ENCODE measurements at places on chromosomes 12 and 14.

GRCh38 chr14:30385925-30386324 lies 173.0 kb upstream of the G2E3 start:
- DNase-seq: no peak

DNA sequence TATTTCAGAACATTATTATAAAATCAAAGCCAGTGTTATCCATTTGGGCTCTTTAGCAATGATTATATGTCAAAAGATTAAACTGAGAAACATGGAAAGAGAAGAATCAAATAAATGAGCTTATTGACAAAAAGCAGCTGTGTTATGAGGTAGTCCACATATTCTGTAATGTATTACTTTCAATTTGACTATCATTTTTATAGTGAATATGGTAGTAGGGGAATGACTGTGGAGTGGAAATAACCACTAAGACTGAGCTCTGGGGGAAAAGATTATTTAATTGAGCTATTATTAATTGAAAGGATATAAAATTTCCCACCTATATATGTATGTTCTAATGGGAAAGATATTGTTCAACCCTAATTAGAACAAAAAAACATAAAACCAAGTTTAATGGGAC lies 381.3 kb downstream of the TMTC2 start:
- no peak for DNase-seq

DNA sequence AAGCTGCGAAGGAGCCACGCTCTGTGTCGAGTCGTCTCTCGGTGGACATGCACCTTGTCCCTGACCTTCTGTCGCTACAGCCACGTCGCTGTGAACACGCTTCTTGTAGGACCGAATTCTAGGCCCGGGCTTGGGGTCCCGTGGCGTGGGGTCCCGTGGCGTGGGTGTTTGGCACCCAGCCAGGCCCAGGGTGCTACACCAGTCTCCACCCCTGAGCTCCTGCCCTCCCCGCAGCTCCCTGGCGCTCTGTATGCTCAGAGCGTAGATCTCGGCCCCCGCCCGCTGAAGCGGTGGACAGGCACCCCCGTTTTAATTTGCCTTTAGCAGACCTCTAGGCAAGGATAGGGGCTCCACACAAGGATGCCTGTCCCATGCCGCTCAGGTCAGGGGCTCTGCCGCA lies 16.5 kb downstream of the MMP17 start:
- no peak for DNase-seq

- no peak for DNase-seq
Measured at GRCh38 chr14:61287196-61287595, 6.1 kb upstream of the TMEM30B start.

DNA sequence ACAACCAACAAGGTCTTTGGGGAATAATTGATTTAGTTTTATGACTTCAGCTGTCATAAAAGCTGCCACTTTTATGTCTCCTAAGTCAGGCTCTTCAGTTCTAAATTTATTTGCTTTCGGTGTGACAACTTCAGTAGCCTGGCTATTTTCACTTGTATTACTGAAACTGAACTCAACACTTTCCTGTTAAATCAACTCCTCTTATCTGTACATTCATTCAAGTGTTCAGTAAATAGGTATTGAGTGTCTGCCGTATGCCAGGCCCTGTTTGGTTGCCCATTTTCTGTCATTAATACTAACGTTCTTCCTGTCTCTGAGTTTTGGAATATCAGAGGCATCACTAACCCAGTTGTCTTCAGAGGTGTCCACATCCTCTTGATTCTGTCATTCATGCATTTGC lies 7.5 kb downstream of the UTP20 start:
- no peak for DNase-seq

DNA sequence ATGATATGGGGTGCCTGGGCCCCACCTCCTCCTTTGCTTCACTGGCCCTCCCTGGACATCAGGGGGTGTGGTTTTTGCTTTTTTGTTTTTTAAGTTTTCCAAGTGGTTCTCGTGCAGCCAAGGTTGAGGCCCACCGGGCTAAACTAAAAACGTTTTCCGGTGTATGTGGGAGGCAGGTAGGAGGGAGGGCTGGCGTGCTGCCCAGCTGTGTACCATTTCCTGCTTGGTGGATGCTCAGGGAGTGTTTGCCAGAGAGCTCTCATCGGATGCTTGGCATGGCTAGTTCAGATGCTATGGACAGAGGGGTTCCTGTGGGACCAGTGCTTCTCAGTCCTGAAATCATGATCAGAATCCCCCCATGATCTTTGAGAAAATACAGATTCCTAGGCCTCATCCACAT lies 246.4 kb downstream of the CACNA1C start:
- DNase-seq: no peak

DNA sequence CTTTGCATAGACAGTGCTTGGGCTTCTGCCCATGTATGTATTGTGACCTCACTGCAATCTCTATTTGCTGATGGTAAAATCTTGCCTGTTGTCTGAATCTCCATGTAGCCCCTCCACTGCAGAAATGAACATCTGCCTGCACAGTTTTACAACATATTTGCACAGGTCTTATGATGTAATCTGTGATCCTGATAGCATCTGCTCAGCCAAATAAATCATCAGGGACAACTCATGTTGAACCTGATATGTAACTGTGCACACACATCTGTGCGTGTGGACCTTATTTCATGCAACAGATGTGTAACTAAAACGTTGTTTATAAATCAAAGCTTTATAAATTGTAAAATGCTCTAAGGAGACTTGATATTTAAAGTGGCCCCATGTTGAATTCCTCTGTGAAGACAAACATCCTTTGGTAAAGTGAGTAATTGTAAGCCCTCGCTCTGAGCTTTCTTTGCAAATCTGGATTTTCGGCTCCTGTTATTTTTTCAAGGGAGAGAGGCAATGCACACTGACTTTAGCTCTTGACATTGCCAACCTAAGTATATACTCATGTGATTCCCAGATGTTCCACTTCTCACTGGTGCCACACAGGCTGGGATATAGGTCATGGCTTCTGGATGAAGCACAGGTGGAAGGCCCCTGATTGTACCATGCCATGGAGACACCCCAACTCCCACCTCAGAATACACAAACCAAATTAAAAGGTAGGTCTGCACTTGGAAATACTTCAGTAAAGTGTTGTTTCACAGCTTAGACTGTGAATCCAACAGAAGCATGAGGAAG lies 371.3 kb downstream of the GRIN2B start:
- DNase-seq: no peak

DNA sequence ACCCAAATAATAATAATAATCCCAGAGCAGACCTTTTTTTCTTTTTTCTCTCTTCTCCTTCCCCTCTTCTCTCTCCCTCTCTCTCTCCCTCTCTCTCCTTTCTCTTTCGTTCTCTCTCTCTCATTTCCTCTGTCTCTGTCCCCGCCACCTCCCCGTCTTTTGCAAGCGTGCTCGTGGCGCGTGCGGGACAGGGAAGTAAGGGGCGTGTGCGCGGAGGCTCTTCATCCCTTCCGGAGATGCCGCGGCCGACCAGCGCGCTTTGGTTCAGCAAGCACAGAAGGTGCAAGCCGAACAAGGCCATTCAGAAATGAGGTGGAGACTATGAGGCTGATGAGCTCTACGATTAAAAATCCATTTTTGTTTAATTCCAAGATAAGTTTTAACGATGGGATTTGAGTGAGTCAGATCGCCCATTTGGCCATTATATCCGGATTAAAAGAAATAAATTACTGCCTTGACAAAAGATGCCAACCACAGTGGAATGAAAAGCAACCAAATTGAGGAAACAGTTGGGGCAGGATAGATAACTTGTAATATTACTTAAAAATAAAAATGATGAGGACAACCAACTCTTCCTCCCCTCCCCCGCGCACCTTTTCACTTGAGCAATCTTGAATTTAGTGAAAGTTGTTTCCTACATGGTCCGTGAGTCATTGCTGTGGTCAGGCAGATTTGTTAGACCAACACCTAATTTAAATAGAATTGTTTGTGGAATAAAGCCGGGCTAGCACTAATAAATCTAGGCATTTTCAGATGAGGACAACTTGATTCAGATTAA lies 1.2 kb upstream of the AMIGO2 start:
- peak; percentile 49 for DNase-seq

GRCh38 chr12:115370650-115371049 lies 686.7 kb upstream of the TBX3 start:
- no peak for DNase-seq

DNA sequence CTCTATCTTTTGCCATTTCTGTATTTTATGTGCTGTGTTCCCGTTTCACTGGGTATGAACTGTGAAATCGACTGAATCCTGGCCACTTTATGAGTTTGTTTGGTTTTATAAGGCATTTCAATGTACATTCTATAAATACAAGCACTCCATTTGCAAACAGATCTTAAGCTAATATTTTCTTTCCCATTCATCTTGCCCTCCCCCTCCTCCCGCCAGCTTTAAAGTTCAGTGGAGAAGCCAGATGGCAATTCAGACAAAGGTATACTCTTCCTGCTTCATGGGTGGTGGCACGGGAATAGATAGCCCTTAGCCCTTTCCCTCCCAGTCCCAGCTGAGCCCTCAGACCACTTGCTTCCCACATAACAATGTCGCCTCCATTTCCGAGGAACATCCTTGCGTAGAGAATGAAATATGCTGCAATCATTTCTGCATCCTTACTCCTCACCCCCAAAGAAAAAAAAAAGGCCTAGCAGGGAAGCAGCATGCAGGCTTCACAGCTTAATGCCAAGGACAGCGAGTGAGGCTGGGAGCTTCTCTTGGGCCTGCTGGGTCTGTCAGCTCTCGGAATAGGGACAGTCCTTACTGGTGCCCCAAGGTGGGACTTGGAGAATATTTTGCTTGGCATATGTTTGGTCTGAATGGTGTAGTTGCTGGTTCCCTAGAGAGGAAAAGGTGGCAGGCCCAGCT lies 52.8 kb upstream of the SRSF5 start:
- DNase-seq: no peak

GRCh38 chr12:123533672-123534643 lies at the start of gene RILPL1:
Gene RILPL1 (minus strand): TSS chr12:123533719. CDS start chr12:123533482, 237 bp downstream.
- DNase-seq: peak; percentile 23

DNA sequence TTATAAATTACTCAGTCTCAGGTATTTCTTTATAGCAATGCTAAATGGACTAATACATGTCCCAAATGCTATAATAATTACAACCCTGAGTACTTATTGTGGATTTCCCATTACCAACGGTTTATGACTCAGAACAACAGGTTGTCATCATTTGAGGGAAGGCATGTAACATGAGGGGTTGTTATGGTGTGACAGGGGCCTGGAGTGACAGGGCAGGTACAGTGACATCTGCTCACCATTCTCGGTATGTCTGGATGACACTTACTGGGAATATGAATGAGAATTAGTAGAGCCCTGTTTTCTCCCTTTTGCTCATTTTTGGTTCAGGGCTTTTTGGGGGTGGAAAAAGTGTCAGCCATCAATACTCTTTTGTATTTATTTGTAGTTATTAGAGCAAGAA lies 36.2 kb upstream of the FERMT2 start:
- DNase-seq: no peak

DNA sequence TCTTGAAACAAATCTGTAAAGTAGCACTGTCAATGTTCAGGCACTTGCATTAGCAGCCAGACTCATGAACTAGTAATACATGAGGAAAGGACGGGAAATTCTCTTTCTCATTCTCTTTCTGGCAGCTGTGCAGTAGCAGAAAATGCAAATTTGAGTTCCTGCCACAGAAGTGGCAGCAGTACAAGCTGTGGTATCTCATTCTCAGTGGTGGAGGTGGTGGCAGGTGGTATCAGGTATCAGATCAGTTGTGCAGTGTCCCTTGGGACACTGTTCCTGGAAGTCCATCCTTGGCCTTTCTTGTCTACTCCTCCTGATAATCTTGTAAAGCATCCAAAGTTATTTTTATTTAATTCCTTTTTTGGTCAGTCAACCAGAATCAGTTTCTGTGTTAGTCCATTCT lies 103.0 kb downstream of the C12orf42 start:
- no peak for DNase-seq

- DNase-seq: no peak
Measured at GRCh38 chr14:37946819-37947218, 260.9 kb upstream of the SSTR1 start.

DNA sequence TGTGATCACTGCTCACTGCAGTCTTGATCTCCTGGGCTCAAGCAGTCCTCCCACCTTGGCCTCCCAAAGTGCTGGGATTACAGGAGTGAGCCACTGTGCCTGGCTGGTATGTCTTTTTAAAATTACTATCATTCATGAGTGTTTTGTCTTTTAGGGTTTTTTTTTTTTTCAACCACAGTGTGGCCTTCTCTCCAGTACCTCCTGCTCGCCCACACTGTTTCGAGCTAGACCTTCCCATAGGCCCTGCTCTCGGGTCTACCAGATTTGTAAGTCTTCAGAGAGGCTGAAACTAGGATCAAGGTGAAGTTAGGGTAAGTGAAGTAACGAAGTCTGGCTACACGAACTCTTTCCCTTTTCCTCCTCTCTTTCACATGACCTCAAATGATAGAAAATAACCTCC lies 1.5 kb downstream of the BIN2 start:
- no peak for DNase-seq

DNA sequence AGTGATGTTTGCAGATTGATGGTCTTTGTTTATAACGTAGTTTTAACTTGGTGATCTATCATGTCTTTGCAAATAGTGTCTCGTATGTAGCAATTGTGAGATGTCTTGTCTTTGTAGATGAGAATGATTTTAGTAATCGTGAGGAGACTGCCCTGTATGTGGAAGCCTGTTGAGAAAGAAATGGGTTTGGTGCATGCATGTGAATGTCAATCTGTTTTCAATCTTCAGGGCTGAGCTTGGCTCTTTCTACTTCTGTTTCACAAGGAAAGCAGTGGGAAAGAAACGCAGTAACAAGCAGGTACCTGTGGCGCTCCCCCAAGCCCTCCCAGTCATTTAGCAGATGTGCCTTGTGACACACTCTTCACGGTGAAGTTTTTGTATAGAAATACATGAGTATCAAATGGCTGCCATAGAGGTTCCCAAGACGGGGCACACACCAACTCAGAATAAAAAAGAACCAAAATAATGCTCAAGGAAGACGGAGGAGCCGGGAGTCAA lies 342.8 kb upstream of the DDHD1 start:
- no peak for DNase-seq

DNA sequence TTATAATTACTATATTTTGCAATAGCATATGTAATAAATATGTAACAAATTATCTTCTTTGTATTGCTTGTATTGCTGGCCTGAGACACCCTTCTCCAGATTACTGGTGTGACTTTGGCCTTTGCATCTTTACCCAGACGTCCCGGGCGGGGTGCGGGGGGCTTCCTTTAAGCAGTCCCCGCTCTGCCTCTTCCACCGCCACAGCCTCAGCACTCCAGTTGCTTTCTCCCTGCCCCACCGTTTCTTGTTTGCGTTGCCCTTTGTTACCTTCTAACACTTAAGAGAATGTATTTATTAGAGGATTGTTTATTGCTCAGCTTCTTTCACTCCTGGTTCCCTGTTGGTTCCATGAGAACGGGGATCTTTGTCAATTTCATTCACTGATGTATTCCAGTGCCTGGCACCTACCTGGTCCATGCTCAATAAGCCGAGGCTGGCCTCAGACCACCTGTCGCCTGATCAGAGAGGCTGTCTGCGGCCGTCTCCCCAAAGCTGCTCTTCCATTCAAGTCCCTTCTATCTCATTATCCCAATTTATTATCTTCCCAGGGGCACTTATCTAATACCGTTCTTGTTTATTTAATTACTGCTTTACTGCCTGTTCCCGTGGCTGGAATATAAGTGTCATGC lies 100.5 kb upstream of the RFLNA start:
- DNase-seq: no peak

GRCh38 chr14:91418387-91419043 lies 895 bp upstream of the CCDC88C start:
- DNase-seq: peak; percentile 76

GRCh38 chr14:28760431-28760996 lies 6.1 kb upstream of the FOXG1 start:
- no peak for DNase-seq

GRCh38 chr12:105887131-105887530 lies 251.6 kb downstream of the NUAK1 start:
- DNase-seq: no peak

- no peak for DNase-seq
Measured at GRCh38 chr12:31600252-31600651, 9.3 kb upstream of the DENND5B start.

GRCh38 chr12:90481748-90482147 lies 473.2 kb downstream of the CCER1 start:
- DNase-seq: no peak

All from CD4-positive, alpha-beta T cell treated with Interleukin-15 for 1 hour (primary cell).